Activated CD4-positive, CD25-positive, alpha-beta regulatory T cell treated with anti-CD3 and anti-CD28 coated beads, Interleukin-2, amount 50 U/mL, for 72 hours (primary cell): ENCODE measurements at places on chromosomes 12 and 14.

DNA sequence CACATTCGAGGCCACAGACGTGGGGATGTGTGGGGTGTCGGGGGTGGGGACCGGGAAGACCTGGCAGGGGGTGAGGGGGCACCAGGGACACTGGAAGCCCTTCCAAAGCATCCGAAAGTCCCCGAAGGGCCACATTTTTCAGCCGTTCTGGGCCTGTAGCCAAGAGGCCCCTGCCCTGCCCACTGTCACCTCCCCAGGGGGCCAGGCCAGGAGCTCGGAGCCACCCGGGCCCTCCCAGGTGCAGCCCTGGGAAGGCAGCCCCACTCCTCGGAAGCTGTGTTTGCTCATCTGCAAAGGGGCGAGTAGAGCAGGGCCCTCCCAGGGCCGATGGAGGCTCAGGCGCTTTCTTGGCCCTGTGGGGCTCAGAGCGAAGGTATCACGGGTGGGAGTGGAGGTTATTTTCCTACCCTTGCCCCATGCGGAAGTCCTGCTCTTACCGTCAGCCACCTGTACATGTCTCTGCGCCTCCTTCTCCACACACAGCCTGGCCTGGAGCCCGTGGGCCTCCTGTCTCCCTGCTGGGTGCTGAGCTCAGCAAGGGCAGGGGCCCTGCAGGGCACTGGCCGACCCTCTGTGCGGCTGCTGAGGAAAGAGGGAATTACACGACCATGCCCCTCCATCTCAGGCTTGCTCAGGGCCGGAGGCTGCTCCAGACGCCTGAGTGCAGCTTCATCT lies 27.2 kb downstream of the NOC4L start:
- no peak for DNase-seq

DNA sequence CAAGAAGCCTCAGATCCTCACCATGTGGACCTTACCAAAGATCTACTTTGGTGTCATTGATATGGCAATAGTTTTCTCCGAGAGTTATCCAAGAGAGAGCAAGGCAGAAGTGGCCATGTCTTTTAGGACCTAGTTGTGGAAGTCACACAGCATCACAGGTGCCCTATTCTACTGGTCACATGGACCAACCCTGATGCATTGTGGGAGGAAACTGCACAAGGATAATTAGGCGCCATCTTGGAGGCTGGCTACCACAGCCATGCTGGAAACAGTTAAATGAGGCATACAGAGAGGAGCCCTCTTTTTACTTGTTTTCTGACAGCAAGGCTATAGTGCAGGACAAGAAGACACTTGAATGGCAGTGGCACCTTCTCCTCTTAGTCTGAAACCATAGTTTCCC lies 49.8 kb downstream of the GNS start:
- DNase-seq, result no peak

GRCh38 chr12:19967001-19967400 lies 401.3 kb upstream of the PDE3A start:
- no peak for DNase-seq

GRCh38 chr12:16019136-16019535 lies 108.0 kb downstream of the DERA start:
- no peak for DNase-seq

DNA sequence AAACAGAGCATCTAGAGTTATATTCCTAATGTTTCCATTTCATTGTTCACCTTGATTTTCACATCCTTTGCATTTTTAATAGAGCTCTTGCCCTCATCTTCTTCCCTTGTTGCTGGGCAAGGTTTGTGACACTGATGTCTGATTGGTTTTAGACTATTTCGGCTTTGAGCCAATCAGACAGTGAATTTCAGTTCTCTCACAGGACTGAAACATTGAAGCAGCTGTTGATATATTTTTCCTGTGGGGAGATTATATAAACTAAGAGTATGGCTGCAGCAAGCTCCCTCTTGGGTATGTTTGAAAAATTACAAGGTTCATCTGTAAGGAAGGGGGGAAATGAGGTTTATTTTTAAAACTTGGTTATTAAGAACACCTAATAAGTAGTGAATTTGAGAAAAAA lies 51.2 kb downstream of the ATF7IP start:
- DNase-seq, result no peak

DNA sequence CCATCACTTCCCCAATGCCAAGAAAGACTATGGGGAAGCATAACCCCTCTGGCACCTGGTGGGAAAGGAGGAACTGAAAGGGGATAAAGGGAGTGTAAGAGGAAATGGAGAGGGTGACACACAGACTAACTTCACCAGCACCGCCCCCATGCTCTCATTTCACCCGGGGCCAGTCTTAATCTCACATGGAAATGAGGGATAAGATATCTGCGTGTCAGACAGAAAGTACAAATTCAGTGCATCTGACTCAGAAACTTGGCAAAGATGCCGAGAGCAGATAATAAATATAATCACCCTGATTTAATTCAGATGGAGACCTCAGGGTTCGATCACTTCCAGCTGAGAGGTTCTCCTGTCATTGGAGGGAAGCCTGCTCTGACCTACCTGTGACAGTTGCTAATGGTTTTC lies 191.6 kb downstream of the DUSP6 start:
- DNase-seq, result no peak

DNA sequence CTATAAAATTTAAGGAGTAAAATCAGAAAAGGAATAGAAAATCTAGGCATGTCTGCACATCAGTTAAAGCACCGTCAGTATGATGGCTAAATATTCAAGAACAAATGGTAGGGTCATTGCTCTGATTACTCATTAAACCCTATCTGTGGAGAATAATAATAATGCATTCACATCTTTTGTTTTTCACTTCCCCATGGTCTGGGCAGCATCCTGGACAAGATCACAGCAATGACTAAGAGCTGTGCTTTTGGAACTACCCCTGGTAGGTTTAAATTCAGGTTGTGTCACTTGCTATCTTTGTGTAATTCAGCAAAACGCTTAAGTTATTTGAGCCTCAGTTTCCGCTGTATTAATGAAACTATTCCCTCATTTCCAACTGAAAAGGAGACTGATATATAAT lies 33.1 kb downstream of the C12orf42 start:
- DNase-seq, result no peak

DNA sequence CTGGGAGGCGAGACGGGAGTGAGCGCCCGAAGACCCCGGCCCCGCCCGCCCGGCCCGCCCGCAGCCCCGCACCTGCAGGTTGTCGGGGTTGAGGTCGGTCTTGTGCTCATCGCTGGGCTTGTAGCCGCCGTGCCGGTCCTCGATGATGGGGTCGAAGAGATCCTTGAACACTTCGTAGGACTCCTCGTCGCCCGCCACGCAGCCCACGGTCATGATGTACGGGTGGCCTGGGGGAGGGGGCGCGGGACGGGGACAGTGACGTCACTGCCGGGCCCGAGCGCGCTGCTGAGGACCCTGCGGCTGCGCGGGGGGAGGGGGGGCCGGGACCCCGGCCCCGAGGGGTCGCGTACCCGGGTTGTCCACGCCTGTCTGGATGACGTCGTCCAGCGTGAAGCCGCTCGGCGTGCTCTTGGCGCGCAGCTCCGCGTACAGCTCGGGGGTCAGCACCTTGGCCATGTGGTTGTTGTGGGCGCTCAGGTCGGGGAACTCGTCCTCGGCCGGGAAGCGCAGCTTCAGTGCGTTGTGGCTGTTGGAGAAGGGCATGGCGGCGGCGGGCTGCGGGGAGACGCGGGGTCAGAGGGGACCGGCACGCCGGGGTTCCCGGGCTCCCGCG lies 573 bp downstream of the CKB start:
- DNase-seq, result no peak

DNA sequence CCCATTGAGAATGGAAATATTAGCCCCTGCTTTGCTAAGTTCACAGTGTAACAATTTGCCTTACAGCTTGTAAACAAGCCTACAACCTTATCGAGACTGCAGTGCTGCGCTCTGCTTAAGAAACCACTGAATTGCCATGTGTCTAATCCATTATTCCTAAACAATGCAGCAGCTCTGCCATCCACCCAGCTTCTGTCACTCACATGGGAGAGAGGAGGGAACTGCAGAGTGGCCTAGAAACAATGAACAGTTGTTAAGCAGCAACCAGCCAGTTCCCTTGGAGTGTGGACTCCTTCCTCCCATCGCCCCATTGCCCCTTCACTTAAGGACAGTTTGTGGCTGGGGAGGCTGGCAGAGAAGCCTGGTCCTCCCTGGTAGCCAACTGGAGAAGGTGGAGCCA lies 42.9 kb downstream of the TESPA1 start:
- DNase-seq, result no peak

DNA sequence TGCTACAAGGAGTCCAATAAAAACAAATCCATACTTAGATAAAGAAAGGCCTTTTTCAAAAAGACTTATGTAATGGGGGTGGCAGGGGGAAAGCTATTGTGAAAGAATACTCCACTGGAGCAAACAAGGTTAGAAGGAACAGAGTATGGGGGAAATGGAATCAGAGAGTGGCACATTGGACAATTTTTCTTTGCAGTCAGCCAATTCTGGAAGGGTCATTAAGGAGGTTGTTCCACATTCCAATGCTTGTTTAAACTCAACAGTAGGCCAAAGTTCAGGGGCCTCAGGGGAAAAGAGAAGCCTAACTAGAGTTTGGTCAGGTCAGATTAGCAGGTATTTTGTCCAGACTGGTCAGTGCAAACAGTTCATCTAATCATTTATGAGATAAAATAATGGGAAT lies 105.2 kb upstream of the RESF1 start:
- DNase-seq, result no peak

DNA sequence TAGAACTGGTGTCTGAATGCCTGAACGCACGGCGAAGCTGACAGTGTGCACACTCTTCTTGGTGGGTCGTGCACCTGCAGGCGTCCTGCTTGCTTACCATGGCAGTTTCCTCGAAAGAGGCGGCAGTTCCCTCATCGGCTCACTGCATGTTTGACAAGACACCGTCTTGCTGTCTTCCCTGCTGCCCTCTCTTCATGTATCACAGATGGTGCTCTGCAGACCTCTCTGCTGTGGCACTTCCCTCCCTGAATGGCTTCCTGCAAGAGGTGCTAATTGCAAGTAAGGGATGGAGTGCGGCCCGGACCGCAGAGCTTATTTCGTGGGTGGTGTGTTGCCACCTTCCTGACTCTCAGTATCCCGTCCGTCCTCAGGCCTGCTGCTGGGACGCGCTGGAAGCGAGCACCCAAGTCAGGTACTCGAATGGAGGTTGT lies 156.7 kb upstream of the RTL1 start:
- no peak for DNase-seq

DNA sequence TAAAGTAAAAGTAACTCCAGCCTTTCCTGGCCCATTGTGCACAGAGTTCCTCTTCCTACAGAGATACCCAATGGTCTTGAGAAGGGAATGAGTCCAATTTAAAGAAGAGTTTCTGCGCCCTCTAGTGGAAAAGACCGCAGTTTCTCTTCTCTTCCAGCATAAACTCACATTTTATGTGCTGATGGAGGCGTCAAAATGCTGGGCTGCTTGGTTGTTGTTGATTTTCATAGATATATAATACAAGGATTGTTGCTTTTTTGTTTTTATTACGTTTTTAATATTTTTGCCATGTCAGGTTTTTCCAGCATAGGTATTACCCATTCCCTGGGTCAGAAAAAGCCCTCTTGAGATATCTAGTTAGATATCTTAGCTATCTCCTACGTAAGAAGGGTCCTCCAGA lies 356.9 kb upstream of the STXBP6 start:
- no peak for DNase-seq

- DNase-seq, result peak; percentile 41
These were observed at the start of gene COL2A1 for GRCh38 chr12:48004053-48004941. COL2A1 (minus strand) TSS chr12:48004476; CDS start chr12:48004321, 155 bp downstream.

GRCh38 chr14:95143808-95144620 lies 13.3 kb downstream of the DICER1 start:
- DNase-seq, result no peak
